ENCODE measurements at places on chromosomes 1 and 21.

DNA sequence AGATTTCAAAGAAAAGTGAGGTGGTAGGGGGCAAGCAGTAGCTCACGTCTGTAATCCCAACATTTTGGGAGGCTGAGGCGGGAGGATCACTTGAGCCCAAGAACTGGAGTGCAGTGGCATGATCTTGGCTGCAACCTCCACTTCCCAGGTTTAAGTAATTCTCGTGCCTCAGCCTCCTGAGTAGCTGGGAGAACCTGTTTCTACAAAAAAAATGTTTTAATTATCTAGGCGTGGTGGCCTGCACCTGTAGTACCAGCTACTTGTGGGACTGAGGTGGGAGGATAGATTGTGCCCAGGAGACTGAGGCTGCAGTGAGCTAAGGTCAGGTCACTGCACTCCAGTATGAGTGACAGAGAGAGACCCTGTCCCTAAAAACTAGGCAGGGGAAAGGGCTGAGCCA is 2.6 kb upstream of the TSPAN1 start:
- DNase-seq, result no peak

DNA sequence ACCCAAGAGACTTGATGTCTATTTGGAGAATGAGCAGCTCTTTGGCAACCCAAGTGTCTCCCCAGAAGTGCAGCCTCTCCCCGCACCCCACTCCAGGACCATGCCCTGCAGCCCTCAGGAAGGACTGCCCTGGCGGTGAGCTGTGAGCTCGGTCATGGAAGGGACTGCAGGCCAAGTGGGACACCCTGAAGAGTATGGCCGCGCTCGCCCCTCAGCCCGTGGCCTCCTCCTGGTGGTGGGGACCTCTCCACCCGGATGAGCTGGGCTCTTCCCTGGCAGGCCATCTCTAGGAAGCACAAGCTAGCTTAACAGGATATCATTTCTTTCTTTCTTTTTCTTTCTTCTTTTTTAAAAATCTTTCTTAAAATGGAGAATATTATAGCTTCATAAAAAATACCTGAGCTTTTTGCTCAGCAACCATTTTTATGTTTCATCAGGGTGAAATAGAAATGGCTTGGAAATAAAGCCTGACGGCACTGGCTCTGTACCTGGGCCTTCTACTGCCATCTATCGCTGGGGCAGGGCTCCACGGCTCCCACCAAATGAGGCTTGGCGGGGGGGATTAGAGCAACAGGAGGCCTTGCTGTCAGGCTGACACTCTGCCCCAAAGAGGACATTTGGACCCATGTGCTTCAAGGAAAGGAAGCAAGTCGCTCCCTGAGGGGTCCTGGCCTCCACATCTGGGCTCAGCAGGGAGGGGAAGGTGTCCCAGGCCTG is 296.2 kb upstream of the VAMP3 start:
- no peak for DNase-seq

- no peak for DNase-seq
Measured at GRCh38 chr1:183840140-183840539, 35.2 kb downstream of the RGL1 start.

DNA sequence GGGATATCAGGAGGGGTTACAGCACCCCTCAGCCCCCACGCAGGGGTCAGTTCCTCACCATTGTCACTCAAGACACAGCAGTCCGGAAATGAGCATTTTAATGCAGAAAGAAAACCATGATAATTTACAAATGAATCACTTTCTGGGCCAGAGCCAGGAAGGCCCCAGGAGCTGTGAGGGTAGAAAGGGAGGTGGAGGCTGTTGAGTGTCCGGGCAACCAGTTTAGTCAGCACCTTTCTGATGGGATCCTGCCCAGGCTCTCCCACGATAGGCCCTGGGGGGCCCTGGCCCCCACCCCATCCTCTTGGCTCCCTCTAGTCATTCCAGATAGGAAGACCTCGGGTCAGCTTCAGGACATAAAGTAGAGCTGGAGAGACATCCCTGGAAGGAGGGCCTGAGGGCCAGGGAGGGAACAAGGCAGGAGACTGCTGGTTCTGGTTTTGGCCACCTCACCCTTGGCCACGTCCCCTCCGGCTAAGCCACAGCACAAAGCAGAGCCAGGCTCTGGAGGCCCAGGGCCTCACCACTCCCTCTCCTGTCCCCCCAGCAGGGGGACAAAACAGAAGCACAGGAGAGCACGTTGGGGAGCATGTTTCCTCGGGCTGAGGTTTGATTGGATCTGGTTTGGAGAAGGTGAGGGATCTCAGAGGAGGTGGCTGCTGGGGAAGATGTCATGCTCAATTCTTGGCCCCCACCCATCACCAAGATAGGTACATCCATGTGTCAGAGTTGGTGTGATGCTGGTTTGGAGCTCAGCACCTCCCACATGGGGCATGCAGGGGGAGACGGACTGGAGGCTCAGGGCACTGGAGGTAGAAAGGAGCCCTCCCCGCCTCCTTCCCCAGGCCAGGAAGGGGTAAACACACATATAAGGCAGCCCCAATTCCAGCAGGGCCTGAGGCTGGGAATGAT is 20.6 kb downstream of the ETNK2 start:
- DNase-seq, result no peak

DNA sequence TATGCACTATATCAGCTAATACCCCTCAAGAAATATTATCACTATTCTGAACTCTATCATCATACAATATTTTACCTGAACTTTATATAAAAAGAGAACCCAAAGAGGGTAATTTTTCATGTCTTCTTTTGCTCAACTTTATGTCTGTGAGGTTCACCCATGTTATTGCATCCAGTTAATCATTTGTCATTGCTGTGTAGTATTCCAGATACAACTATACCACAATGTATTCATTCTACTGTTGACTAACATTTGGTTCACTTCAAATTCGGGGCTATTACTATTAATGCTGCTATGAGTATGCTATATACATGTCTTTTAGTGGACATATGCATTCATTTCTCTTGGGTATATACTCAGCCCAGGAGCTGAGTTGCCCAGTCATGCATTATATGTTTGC is 21.0 kb upstream of the DLGAP3 start:
- no peak for DNase-seq

DNA sequence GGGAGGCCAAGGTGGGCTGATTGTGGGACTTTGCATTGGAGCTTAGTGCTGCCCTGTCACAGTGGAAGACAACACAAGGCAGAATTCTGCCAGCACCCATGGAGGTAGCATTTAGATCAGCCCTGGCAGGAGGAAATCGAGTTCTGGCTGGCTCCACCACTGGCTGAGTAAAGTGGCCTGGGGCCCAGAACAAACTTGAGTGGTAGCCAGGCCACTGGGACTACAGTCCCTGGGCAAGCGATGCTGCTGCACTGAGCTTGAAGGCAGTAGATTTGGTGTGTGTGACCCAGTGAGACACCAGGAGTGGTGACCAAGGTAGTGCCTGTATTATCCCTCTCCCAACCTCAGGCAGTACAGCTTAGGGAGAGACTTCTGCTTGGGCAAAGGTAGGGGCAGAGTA is 22.5 kb upstream of the UHMK1 start:
- no peak for DNase-seq

DNA sequence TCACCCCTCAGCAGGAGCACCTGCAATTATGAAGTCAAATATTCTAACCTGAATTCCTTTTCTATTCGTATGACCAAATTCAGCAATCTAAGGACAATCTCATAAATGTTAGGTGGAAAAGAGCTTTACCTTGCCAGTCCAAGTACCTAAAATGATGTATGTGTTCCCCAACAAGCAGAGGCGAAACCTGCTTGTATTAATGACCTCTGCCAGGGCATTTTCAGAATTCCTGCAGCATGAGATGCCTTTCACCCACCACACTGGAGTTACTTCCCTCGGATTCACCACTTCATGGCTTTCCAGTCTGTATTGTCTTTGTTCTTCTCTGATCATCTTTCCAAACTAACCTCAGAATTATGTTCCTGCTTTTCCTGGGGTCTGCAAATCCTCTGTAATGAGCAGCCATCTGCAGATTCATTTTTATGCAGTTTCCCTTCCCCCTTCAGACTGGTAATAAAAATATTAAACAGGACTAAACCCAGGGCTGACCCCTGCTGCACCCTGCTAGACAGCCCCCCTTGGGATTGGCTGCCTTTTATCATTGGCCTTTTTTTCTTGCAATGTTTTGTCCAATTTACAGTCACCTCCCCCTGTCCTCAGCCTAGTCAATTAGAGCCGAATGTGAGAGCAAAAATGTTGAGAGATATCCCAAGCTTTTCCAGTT is 26.6 kb upstream of the CASQ2 start:
- DNase-seq, result no peak

DNA sequence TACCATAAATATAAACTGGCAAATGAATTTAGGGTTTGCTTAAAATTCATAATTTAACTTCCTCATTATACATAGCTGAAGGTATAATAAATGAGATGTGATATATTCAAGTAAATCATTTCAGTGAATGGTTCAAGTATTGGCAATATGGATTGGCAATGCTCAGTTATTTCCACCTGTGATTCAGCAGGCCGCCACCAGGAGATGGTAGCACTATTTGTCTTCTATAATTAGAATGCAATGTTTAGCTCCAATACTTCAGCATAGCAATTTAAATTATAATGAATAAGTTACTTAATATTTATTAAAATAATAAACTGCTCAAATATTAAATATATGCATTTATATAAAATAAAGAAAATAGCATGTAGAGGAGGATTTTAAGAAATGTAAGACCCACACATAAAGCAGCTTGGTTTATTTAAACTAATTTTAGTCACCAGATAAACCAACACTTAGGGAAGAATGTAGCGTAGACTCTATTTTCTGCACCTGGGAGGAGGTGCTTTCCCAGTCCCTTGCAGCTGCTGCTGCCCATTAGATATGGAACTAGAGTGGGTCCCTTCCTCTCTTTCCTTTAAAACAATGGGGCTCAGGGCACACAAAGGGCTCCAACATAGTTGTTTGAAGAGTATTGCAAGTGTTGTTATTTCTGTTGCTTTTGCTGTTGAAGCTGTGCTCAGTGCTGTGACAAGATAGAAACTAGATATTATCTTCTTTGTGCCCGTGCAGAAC is 62.1 kb downstream of the PLPPR4 start:
- no peak for DNase-seq

- no peak for DNase-seq
Measured at GRCh38 chr1:2874607-2875480, 73.4 kb upstream of the TTC34 start.

DNA sequence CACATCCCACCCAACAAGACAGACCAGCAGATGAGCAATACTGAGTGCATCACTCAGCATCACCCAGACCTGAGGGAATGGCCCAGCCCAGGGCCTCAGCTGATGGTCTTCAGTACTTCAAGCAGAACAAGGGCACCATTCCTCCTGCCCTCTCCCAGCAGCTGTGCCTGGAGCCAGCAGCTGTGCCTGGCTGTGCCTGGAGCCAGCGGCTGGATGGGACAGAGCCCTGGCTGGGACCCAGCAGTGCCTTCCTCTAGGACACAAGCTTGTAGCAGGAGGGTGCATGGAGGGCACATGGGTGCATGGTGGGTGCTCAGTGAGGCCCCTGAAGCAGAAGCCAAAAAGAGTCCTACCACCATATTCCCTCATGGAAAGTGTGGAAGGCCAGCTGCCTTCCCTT is 583.8 kb downstream of the NPHP4 start:
- no peak for DNase-seq

- DNase-seq, result no peak
Measured at GRCh38 chr1:234535763-234536515, 57.0 kb upstream of the TARBP1 start.

GRCh38 chr1:205810448-205811157 is 2.4 kb downstream of the SLC41A1 start:
- no peak for DNase-seq

- no peak for DNase-seq
Measured at GRCh38 chr1:155890251-155890650, 20.9 kb downstream of the RIT1 start.
